ENCODE measurements at places on chromosomes 13 and 19.

GRCh38 chr19:47641891-47642485, 33.1 kb downstream of the BICRA start:
- no peak for DNase-seq

DNA sequence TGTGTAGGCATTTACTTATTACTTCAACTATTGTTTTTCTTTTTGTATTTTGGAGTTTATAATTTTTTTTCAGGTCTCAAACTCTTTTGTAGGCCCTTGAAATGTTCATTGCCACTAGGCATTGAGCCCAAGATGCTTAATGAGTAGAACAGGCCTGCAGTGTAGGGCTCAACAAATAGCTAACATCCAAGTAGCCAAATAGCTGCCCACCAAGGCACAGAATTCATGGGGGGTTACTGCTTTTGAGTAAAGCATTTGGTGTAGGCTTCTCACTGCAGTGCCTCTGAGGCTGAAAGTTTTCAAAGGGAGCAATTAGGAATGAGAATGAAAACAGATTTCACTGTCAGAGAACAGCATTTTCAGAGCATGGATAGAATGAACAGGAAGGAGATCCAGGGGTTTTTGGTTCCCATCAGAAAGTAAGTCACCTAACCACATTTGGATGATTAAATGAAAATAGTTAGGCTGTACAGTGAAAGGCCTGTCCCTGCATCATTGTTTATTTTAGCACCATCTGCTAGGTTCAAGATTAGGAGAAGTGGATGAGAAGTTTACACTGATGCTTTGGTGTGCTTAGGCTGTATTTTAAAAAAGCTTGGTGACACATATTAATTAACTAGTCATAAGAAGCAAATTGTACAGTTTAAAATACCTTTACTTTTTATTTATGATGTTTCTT, 61.0 kb downstream of the EDNRB start:
- no peak for DNase-seq

- no peak for DNase-seq
These were observed 9.9 kb downstream of the SLC6A16 start for GRCh38 chr19:49315111-49315510.

DNA sequence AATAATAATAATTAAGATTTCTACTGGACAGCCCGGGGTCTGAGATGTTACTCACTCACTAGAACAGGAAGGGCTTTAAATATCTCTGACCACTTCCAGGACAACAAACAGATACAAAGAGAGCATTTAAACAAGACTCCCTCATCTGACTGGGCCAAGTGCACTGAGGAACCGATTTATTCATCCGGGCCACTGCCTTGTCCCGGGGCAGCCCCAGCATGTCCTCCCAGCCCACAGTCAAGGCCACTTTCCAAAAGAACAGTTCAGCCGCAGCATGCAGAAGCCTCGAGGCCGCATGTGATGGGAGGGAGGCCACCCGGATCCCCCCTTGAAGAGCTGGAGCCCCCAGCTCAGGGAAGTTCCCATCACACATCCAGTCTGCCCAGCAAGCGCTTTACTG, 30.5 kb downstream of the MLLT1 start:
- no peak for DNase-seq

DNA sequence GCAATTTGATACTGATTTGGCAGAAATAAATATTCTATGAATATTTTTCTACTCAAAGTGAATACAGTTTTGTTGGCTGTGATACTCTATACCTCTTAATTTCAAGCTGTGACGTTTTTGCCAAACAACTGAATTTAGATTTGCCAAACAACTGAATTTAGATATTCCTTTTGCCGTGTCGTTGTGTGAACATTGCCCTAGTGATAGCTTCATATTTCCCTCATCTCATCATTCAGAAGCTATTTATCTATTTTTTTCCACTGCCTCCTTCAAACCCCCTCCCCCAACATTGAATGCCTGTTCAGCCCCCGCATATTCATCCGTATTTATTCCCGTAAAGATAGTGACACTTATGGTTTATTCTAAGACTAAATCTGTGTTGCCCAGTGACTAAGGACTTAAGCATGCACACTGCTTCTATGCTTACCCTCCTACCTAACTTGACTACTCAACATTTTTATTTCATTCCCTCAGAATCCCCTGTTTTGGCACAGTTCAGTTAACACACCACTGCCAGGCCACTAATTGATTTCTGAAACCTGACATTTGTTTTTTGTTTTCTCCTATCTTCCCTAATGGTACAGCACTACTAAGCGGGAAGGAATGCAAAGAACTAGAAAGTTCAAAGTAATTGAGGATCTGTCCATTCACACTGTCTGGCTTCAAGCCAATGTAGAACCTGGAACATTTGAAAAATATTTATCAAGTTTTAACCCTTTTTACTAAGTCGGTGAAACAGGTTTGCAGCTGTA, 2.8 kb upstream of the KLF5 start:
- DNase-seq, result no peak

DNA sequence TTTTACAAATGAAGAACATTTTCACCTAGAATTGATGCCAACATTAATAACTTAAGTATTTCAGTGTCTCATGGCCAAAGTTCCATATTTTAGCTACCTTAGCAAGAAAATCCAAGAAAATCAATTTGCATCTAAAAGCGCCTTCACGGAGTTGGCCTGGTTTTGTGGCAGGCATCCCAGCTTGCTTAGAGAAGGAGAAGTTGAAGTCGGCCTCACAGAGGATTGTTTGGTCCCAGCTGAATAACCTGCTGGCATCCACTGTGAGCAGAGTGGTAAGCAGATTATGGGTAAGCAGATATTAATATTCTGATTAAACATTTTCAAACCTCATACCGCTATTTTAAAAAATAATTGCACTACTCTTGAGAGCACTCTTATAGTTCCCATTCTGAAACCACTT, 62.3 kb upstream of the STARD13 start:
- no peak for DNase-seq

DNA sequence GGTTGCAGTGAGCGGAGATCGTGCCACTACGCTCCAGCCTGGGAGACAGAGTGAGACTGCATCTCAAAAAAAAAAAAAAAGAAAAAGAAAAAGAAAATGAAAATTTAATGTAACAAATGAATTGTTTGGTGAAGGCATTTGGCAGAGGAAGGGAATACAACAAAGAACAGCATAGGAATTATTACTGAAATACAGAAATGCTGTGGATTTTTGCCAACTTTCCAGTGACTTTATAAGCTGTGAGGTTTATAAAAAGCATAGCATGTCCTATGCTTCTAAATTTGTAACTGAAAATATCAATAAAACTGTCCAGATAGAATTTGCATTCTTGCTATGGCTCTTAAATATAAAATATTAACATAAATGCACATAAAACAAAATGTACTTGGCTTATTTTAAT, 112.9 kb upstream of the IRS2 start:
- DNase-seq, result no peak

GRCh38 chr19:55092423-55093318, 17.0 kb downstream of the EPS8L1 start:
- DNase-seq, result no peak

GRCh38 chr19:38942471-38943181, 11.9 kb downstream of the MRPS12 start:
- no peak for DNase-seq

- DNase-seq, result no peak
These were observed 91.7 kb upstream of the ANKRD10 start for GRCh38 chr13:111006506-111007031.

GRCh38 chr13:59488436-59488835, 675.3 kb downstream of the DIAPH3 start:
- DNase-seq, result no peak

- DNase-seq, result no peak
These were observed 68.9 kb upstream of the TDRD3 start for GRCh38 chr13:60328073-60328472.

- no peak for DNase-seq
These were observed 2.5 kb downstream of the SLC1A5 start for GRCh38 chr19:46785980-46786235.

GRCh38 chr13:43822969-43823368, 36.2 kb upstream of the ENOX1 start:
- DNase-seq, result no peak

DNA sequence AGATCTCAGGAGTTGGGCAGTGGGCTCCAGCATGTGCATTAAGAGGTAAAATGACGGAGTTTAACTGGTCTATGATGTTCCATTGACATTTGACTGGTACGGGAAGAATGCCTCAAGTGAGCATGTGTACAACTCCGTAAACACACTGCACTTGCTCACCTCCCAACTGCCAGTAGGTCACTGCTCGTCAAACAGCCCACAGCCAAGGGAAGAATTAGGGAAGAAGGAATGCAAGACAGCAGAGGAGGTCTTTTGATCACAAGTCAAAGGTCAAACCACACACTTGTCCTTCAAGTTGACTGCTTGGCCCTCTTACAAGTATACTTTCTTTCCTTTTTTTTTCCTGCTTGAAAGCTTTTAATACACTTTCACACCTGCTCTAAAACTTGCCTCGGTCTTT, 236.7 kb downstream of the B3GLCT start:
- no peak for DNase-seq

- no peak for DNase-seq
These were observed 616.3 kb downstream of the UQCRFS1 start for GRCh38 chr19:28596561-28597071.

- no peak for DNase-seq
These were observed 310.7 kb downstream of the RFC3 start for GRCh38 chr13:34128661-34129060.

DNA sequence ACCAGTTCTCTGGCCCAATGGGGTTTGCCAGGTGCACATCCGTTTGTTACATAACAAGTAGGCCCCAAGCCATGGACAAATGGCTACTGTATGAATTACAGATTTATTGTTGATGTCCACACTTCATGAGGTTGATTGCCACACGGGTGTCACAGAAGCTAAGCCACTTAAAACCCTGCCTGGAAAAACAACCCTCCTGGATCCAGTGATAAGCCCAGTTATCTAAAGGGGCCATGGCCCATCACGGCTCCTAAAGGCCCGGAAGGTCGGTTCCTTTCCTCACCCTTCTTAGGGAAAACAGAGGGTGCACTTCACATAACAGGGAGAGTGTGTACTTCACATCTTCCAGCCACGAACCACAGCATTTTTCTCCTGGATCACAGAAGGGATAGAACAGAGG, 4.1 kb downstream of the TMEM272 start:
- no peak for DNase-seq

DNA sequence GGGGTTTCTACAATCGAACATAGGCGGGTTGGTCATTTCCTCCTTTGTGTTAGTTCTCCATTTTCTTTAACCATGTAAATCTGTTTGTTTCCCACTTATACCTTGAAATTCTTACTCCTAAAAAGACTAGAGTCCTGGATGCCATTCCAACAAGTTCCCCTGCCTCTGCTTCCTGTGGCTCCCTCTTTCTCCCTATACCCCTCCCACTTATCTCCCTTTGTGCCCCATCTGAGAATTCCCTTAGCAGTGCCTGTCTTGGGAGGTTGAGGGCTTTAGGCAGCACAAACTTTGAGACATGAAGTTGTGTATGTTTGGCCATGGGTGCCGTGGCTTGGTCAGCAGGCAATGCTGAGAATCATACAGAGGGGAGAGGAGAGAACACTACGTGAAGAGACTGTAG, 176.4 kb downstream of the RGCC start:
- DNase-seq, result no peak

DNA sequence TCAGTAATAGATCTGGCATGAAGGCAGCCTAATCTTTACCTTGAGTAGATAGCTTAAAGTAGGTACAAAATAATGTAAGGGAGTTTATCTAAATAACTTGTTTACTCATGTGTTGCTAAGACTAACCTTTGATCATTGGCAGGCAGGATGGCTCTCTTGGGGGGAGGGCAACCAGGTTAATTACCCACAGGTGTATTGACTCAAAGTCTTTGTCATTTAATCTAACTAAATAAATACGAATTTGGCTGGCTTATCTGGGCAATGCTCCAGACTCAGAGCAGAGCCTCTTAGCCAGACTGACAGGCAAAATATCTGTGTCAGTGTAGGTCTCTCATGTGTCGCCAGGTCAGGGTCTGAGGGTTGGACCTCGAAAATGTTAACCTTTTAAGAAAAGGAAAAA, 283.4 kb upstream of the KLHL1 start:
- no peak for DNase-seq

- peak; percentile 86 for DNase-seq
These were observed 5.1 kb downstream of the DOT1L start for GRCh38 chr19:2168619-2169424.

- DNase-seq, result no peak
These were observed 36.9 kb downstream of the POLR1D start for GRCh38 chr13:27658546-27658945.

DNA sequence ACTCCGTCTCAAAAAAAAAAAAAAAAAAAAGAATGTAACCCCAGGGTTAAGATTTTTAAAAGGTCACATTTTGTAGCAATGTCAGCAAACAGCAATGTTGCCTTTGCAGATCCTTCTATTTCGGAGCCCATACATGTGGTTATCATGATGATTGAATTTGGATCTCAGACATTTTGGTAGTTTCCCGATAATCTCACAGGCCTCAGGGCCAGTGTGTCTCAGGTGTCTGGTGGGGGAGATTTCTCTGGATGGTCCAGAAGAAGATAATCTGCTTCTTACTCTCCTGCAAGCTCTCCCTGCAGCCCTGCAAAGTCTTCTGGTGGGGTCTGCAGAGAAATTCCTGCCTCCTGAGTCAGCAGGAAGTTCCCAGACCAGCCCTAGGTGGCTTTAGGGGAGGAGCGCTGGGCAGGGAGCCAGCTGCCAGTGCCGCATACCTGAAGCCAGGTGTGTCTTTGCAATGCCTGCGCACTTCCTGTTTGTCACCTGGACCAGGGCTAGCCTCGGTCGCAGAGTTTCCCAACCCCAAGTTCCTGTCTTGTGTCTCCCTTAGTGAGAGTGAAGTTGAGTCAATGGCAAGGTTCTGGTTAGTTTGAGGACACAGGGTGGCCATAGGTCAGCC, 1.4 kb downstream of the SH2D3A start:
- DNase-seq, result no peak

- DNase-seq, result peak; percentile 41
These were observed 23.2 kb downstream of the SH3GL1 start for GRCh38 chr19:4376991-4377781.

DNA sequence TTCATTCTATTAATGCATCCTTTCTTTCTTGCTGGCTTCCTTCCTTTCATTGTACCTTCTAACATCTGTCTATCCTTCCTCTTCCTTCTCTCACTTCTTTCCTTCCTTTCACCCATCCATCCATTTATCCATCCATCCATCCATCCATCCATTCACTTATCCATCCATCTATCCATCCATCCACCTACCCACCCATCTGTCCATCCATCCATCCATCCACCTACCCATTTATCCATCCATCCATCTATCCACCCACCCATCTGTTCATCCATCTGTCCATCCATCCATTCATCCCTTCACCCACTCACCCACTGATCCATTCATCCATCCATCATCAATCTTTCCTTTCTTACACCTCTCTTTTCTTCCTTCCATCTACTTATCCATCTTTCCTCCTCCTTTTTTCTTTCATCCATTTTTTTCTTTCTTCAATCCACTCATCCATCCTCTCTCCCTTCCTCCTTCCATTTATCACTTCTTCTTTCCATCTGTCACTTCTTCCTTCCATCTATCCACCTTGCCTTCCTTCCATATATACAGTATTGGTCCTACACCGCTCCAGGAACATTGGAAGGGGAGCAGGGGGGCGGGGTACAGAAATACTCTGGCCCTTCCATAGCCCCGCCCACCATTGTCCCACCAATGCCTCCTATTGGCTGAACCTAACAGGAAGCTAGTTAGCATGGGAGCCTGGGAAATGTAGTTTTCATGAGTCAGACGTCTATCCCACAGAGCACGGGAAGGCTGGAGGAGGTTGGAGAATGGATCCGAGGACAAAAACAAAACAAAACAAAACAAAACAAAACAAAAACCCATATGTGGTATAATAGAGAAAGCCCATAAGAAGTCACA, 45.9 kb downstream of the MBD3L1 start:
- DNase-seq, result no peak
